ENCODE measurements at places on chromosomes 13 and 19. TPM values are rescaled to one million over a fixed set of nuclear protein-coding genes. Genes with fewer than 3 reads are reported as not detected.
A peak's percentile ranks its signal among the peaks of the same experiment; 100 is the strongest.

DNA sequence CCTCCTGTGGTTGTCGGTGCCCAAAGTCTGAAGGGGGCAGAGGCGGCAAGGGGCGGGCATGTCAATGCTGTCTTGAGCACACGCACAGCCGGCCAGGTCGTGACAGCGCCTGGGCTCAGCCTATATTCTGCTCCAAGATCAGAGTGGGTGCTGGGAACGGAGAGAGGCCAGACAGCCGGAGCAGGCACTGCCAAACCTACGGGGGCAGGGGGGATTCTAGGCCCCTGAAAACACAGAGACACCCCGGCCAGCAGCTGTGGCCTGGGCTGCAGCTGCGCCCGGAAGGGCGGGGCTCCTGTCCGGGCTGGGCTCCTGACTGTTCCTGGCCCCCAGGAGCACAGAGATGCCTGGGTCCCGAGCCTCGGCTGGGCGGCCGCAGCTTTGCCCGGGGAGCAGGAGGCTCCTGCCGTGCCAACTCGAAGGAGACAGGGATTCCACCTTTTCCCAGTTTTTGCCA lies 2662.9 kb upstream of the PCDH20 start:
- no peak for ATAC-seq

DNA sequence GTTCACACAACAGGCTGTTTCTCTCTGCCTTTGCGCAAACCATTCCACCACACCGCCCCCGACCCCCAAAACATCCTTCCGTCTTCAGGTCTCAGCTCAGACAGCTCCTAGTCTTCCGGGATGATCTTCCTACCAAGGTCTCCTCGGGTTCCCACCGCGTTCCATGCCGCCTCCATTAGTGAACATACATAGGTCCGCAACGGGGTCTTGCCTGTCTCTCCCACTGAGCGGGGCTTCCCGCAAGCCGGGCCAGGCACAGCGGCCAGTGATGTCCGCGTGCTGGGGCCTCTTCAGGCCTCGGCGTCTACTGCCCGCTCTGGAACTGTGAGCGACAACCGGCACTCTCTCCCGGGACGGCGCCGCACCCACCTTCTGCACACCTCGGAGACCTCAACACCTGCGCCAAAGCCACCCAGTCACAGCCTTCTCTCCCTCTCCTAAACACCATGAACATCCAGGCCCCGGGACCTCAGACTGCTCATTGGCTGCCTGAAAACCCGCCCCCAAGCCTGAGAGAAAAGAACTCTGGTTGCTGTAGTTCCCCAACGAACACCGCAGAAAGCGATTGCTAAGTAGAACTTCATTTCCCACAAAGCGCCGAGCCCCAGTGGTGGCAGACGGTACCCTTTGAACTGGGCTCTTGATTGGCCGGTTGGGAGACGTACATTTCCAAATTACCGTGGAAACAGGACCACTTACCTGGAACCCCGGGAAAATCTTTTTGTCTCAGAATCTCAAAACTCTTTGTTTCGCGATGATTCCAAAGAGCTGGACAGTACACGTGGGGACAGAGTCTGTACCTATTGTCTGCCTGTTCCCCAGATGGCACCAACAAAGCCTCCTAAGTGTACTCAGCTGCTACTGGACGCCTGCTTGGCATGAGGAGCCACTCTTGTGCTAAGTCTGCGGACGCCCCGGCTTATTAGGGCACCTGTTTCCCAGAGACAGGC lies 9.5 kb downstream of the DYRK1B start:
- ATAC-seq: peak; percentile 97

GRCh38 chr13:78478183-78478582 lies 125.2 kb downstream of the POU4F1 start:
- ATAC-seq: no peak

DNA sequence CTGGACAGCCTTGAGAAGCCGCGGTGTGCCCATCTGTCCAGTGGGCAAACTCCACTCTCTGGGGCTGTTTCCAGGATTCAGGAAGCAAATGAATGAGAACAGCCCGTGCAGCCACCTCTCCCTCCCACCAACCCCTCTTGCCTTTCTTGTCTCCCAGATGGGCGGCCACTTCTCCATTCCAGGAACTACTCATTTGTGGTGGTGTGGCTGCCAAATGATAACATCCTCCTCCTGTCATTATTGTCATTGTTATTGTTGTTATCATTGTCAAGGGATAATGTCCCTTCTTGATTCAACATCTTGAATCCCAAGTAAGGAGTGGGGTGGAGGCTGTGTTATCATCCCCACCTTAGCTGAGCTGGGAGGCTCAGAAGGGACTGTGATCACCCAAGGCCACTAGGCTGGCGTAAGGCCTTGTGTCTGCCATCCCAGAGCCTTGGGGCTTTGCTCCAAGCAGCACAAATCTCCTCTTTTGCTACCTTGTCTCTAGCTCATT lies 1.6 kb downstream of the DNM2 start:
- ATAC-seq: no peak

DNA sequence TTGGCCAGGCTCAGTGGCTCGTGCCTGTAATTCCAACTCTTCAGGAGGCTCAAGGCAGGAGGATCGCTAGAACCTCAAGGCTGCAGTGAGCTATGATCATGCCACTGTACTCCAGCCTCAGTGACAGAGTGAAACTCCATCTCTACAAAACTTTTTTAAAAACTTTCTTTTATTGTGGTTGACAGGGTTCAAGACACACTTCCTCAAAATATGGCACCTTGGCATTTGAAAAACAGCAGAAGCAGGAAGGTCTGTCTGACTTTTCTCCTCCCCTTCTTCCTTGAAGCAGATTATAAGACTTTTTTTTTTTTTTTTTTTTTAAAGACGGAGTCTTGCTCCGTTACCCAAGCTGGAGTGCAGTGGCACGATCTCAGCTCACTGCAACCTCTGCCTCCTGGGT lies 100.3 kb downstream of the TM9SF2 start:
- ATAC-seq: no peak

DNA sequence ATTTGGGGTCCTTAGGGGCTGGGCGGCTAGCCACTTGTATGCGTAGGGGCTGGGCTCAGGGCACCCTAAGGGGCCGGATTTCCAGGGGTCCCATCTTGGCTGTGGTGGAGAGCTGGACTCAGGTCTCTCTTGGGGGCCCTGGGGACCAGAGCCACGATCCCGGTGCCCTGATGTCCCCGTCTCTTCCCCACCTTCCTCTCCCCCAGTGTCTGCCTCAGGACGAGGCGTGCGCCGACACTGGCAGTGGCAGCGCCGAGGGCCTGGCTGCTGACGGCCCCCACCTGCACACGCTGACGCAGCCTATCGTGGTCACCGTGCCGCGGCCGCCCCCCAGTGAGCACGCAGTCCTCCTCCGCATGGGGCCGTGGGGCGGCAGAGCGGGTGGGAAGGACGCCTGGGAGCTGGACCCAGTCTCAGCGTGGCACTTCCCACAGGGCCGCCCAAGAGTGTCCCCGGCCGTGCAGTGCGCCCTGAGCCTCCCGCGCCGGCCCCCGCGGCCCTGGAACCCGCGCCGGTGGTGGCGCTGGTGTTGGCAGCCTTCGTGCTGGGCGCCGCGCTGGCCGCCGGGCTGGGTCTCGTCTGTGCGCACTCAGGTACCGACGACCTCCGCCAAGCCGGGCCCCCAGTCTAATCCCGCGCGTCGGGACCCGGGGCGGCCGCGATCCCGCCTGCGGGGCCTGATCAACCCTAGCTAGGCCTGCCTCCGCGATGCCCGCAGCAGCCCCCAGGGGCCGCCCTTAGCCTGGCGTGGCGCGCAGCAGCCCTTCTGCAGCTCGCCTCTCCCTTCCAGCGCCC lies 2.7 kb upstream of the SNAPC2 start:
- ATAC-seq: no peak

DNA sequence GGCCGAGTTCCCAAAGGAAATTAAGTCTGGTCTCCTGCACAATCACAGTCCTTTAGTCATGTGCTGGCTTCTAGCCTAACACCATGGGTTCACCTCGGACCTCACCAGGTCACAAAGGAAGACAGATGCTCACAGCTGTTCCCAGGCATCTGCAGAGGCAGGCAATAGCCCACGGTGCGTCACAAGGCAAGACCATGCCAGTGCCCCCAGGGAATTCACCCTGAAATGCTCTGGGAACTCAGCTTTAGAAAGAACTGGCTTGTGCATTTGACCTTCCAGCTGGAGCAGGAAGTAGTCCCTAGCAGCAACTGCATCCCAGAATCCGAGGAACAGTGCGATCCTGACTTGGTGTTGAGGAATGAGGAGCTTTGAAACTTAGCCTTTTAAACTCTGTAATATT lies 96.8 kb upstream of the WASF3 start:
- peak; percentile 80 for ATAC-seq

- no peak for ATAC-seq
Observed at GRCh38 chr13:42971691-42972347, 20.2 kb downstream of the EPSTI1 start.

- ATAC-seq: no peak
Observed at GRCh38 chr13:104532132-104532531, 1465.9 kb upstream of the SLC10A2 start.

DNA sequence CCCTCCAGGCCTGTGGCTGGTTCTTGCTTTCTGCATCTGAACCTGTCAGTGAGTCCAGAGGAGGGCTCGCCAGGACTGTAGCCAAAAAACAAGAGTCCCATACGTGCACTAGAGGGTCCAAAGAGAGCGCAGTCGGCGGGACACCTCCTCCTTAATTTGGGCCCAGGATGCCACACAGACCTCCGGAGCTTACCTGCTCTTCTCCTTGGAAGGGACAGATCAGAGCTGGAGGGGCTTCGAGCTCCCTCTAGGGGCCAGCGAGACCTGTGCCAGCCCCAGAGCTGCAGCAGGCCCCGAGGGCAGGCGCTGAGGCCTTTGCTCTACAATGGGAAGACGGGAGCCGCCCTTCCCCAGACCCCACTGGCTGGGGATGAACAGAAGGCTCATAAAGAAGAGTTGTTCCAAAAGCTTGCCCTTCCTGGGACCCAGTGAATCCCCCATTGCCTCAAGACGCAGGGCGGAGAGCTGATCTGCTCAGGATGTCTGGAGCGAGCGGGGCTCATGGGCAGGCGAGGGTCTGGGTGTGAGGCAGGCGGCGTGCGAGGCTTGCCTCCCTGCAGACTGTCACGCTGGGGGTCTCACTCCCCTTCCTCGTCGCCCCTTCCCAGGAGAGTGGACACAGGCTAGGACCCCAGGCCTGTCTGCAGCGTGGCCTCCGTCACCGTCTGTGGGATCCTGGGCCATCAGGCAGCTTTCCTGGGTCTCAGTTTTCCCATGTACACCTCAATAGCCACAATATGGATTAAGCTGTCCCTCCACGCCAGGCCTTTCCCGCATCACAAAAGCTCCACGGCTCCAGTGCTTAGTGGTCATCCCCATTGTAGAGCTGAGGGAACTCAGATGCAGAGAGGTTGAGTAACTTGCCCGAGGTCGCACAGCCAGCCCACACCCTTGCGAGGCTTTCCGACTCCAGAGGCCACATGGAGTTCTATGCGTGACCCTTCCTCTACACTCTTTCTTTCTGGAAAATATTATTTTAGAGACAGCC lies 46.9 kb upstream of the VSTM2B start:
- ATAC-seq: no peak

DNA sequence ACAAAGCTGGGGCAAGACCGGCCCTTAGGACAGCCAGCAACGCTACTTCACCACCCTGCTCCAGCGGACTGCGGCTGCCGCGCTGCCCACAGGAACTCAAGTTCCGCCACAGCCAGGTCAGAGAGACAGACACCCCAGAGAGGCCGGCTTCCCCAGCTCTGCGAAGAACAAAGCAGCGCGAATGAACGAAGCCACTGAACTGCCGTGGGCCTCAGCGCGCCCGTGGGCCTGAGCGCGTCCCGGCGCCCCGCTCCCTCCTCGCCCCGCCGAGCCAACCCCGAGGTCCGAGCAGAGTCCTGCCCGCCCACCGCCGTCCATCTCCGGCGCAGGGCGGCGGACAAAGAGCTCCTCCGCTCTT lies 158.4 kb downstream of the RNF17 start:
- ATAC-seq: peak; percentile 35

- no peak for ATAC-seq
Observed at GRCh38 chr13:24618011-24618955, 61.9 kb upstream of the ATP12A start.

- no peak for ATAC-seq
Observed at GRCh38 chr19:51566489-51567100, 4.5 kb upstream of the ZNF175 start.

DNA sequence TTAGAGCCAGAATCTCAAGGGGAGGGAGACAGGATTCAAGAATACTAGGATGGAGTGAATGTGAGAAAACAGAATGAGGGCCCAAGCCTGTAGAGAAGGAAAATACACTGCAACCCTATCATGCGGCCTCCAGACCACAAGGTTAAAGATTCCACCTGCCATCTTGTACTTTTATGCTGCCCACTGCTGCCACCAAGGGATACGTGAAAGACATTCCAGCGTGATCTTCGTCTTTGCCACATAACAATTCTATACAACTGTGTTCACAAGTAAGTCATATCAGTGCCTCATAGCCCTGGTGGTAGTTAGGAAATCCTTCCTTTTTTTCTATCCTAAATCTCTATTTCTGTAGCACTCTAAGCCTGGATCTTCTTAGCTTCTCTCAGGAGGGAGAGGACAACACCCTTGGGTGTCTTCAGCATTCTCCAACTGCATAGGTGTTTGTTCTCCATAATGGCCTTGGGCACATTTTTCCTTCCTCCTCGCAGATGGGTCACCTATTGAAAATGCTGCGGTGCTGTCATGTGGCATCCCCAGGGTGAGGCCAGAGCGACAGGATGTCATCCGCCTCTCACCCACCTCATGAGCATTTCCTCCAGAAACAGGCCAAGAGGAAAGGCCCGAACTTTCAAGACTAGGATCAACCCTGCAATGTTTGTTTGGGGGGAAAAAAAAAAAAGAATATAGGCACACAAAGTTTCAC lies 13.6 kb downstream of the TPT1 start:
- no peak for ATAC-seq

DNA sequence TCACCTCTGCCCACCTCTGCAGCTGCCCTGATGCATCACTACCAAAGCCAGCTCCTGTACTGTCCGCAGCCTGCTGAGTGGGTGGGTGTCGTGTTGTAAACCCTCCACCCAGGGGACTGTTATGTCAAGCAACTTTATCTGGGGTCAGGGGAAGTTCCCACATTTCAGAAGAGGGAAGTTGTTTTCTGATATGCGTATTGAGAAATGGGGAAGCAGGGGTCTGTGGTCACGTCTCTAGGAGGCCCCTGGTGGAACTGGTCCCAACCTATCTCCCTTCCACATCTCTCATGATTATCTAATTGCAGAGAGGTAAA lies 31.2 kb downstream of the CLEC17A start:
- ATAC-seq: no peak

- ATAC-seq: no peak
Observed at GRCh38 chr19:45050036-45050435, 11.2 kb downstream of the CLASRP start.

The SHISA7 gene
- not detected for total RNA-seq

The NLRP4 gene
- not detected for total RNA-seq

The ADAT3 gene
- 1.2 TPM for total RNA-seq

The PCDH20 gene
- total RNA-seq: 14.0 TPM

The UBE2L5 gene
- not detected for total RNA-seq

The ILF3 gene
- total RNA-seq: 127 TPM

The FOXA3 gene
- total RNA-seq: not detected

The DKKL1 gene
- not detected for total RNA-seq

The F10 gene
- 14.4 TPM for total RNA-seq

The SOX1 gene
- total RNA-seq: 0.23 TPM

The CTU1 gene
- 9.8 TPM for total RNA-seq

The PALM3 gene
- not detected for total RNA-seq

The MAST1 gene
- 0.15 TPM for total RNA-seq

The NCAN gene
- total RNA-seq: not detected

The KLHL1 gene
- total RNA-seq: 0.13 TPM

The IPO5 gene
- total RNA-seq: 134 TPM

The PRR19 gene
- total RNA-seq: not detected

The SLC46A3 gene
- 12.9 TPM for total RNA-seq

The TSKS gene
- not detected for total RNA-seq

The NFIC gene
- total RNA-seq: 125 TPM
